GM13976 (cell line): ENCODE measurements at places on chromosomes 16 and 17.

GRCh38 chr16:29699324-29700219 lies 20.6 kb downstream of the QPRT start:
- no peak for DNase-seq

DNA sequence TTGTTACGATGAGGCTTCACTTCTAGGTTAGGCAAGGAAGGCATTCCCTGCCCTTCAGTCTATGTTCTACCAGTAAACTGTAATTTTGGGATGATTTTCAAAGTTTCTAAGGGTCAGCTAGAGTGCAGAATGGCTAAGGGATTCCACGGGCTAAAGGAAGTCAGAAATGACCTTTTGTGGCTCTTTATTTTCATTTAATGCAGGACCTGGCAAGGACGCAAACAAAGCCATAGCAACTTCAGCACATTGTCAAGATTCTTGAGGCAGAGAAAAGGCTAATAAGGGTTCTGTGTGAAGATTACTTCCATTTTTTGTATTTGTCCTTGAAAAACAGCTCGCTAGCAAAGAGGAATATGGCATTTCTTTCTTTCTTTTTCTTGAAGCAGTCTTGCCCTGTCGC lies 76.6 kb downstream of the STX8 start:
- DNase-seq = no peak

- DNase-seq = no peak
Observed at GRCh38 chr16:15861996-15862395, 5.2 kb upstream of the MYH11 start.

GRCh38 chr16:30351001-30351441 lies 4.1 kb downstream of the CD2BP2 start:
- DNase-seq = no peak

DNA sequence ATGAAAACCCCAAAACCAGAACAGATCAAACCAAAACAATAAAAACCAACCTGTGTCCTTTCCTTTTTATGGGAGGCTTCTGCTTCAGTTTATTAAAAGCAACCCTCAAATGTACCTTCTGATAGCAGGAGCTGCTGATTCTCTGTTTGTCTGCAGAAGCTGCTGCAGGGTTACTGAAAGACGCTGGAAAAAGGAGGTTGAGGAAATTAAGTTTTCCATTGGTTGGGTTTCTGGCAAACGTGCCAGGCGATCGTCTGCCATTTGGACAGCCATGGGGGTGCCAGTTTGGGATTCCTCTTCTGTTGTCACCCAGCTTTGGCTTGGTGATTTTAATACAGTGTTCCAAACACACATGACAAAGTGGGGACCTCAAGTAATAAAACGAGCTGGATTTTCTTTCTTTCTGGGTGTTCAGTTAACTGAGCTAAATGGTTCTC lies 185.4 kb upstream of the ZFHX3 start:
- DNase-seq = no peak

DNA sequence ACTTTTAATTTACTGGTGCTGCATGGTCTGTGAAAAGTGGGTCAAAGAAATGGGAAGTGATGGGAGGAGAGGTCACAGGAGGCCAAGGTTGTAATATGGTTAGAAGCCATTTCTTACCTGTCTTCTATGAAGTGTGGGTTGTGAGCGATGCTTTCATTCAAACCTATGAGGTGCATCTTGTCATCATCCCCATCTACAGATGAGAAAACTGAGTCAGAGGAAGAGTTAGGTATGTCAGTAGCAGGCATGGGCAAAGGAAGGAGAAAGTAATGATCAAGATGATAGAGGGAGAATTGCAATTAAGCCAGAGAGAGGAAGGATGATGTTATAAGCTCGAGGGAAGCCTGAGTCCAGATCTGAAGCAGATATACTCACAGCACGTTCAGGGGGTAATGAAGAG lies 19.7 kb downstream of the CDH13 start:
- no peak for DNase-seq

- DNase-seq = peak; percentile 88
Observed at GRCh38 chr17:29622337-29623282, at the start of gene CORO6. Gene CORO6 (minus strand): TSS chr17:29622912. CDS start chr17:29621421, 1,491 bp downstream.

- no peak for DNase-seq
Observed at GRCh38 chr17:9472541-9472940, 103.1 kb downstream of the STX8 start.

- DNase-seq = no peak
Observed at GRCh38 chr17:65712383-65713267, 151.2 kb upstream of the AXIN2 start.

GRCh38 chr16:31451681-31452351 lies 7.5 kb upstream of the ARMC5 start:
- no peak for DNase-seq

- peak; percentile 58 for DNase-seq
Observed at GRCh38 chr16:12228602-12229499, 252.3 kb downstream of the SNX29 start.

- no peak for DNase-seq
Observed at GRCh38 chr17:48357779-48358602, 72.0 kb downstream of the SKAP1 start.

DNA sequence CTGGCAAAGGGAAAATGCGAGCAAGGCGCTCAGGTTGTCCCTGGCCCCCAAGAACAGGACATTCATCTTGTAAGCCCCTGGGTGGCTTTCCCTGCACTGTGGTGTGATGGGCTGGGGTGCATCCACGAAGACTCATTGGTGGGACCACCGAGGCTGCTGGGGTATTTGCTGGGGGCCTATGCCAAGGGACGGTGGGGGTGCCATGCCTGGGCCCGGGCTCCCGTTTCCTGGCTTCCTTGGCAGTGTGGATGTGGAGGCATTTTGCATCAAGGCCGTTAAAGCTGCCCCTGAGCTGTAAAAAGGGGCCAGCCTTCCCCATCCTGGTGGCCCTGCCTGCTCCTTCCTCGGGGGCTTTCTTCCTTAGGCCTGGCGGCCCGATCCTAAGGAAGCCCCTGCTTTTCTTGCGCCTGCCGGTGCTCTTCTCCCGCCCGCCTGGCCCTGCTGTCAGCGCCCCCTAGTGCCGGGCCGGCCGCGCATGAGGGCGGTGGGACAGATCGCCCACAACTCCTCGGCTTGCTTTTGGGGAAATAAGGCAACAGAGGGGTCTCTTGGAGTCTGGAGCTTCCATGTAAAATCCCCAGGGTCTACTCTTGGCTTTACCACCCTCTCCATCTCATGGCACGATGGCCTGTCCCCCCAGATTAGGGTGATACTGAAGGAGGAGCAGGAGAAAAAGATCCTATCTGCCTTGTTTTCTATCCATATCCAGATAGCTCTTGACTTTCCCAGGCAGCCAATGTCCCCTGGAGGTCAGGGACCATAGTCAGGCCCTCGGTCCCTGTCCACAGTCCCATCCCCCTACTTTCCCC lies 9.8 kb upstream of the TBX2 start:
- DNase-seq = peak; percentile 82

GRCh38 chr16:27152121-27152520 lies 51.2 kb upstream of the KDM8 start:
- no peak for DNase-seq

GRCh38 chr16:85425074-85425662 lies 188.0 kb upstream of the GSE1 start:
- no peak for DNase-seq

DNA sequence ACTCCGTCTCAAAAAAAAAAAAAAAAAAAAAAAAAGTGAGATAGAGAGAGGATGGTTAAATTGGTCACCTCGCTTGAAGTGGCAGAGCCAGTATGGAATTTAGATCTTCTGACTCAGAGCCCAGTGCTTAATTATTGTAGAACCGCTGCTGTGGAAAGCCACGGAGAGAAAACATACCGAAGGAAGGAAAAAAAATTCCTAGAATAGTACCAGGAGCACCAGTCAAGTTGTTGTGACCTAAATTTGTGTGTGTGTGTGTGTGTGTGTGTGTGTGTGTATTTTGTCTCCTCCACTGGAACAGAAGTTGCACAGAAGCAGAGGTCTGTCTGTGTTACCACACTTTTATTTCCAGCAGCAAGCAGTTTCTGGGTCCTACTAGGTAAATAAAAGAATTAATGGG lies 10.6 kb upstream of the NUP85 start:
- DNase-seq = no peak

GRCh38 chr16:35689764-35690163 lies 2230.4 kb downstream of the TP53TG3F start:
- DNase-seq = no peak

DNA sequence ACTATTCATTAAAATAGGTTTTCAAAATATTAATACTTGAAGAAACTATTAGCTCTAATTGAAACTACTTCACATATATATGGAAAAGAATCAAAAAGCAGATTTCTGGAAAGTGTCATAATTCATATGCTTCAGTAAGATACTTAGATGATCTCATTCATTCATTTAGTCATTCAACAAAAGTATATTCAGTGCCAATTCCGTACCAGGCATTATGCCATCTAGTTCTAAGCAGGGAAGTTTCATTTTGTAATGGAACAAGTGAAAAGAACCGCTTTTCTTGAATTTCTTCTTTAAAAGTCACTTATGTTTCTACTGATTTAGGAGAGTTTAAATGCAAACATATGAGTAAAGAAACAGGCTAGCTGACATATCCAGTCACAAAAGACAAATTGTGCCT lies 118.3 kb upstream of the FAM20A start:
- DNase-seq = no peak

- DNase-seq = no peak
Observed at GRCh38 chr16:51153577-51154031, 2.5 kb upstream of the SALL1 start.

GRCh38 chr16:50473356-50473945 lies 74.7 kb upstream of the NKD1 start:
- DNase-seq = no peak

DNA sequence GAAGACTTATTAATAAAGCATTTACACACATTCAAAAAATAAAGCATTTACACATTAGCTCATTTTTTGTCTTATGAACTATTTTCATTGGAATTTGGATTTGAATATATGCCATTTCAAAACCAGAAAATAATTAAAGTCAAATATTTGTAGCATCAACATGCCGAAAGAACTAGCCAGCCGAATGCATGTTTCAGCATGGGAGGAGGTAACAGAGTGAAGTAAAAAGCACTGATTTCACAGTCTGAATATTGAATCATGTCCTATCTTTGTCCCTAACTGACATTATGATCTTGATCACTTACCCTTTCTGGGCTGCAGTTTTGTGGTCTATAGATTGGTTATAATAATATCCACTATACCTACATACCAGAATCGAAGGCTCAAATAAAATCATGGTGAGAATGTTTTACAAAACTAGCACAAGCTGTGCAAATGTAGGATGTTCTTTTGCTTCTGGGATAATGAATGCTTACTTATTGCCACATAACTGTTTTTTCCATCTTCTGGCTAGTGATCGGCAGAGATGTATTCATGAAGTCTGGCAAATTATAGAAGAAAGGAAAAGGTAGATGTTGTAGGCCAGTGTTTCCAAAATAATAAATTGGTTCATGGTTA lies 84.7 kb downstream of the TUBD1 start:
- DNase-seq = no peak

DNA sequence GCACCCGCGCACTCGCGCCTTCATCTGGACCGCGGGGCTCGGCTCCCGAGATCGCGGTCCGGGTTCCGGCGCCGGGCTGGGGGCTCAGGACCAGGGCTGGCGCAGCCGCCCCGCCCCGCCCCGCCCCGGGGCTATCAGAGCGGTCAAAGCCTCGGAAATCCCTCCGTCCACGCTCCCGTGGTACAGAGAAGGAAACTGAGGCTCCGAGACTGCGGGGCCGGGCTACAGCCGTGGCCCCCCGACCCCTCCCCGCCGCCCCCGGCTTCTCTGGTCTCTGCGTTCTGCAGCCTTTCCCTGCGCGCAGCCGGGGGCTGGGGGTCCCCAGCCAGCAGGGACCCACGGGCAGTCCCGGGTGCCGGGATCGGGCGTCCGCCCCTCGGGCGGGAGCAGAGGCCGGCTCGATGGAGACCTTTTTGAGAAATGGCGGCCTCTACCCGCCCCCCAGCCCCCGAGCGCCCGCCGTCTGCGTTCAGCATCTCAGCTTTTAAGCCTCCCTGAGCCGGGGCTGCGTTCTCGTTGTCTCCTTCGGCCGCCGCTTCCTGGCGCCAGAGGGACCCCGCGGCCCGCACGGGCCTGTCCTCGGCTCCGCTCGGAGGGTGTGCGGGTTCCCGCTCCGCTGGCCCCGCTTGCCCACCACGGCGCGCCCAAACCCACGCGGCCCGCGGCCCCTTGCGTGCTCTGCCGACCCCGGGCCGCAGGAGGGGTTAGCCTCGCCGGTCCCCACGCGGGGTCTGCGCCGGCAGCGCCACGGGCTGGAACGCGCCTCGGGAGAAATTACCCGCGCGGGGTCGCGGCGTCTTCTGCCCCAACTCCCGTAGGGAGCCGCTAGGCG lies 1.5 kb upstream of the NPTX1 start:
- DNase-seq = peak; percentile 72

DNA sequence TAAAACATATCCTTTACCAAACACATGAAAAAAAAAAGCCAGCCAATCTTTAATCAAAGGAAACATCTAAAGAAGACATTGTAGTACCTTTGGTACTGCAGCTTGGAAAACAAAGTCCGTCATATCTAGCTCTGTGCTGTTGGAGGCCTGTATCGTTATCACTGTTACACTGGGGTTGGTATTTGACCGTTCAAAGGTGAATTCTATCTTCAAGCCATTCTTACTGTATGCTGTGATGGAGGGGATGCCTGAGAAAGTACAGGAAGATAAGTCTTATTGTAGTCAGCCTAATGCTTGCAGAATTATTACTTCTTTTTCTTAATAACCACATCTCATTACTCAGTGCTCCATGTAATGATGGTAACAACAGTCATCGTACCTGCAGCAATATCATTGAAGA lies 14.4 kb upstream of the PHLPP2 start:
- no peak for DNase-seq

GRCh38 chr17:9206741-9207332 lies 185.5 kb downstream of the NTN1 start:
- no peak for DNase-seq

GRCh38 chr16:67726106-67727034 lies 7.3 kb upstream of the GFOD2 start:
- DNase-seq = no peak

DNA sequence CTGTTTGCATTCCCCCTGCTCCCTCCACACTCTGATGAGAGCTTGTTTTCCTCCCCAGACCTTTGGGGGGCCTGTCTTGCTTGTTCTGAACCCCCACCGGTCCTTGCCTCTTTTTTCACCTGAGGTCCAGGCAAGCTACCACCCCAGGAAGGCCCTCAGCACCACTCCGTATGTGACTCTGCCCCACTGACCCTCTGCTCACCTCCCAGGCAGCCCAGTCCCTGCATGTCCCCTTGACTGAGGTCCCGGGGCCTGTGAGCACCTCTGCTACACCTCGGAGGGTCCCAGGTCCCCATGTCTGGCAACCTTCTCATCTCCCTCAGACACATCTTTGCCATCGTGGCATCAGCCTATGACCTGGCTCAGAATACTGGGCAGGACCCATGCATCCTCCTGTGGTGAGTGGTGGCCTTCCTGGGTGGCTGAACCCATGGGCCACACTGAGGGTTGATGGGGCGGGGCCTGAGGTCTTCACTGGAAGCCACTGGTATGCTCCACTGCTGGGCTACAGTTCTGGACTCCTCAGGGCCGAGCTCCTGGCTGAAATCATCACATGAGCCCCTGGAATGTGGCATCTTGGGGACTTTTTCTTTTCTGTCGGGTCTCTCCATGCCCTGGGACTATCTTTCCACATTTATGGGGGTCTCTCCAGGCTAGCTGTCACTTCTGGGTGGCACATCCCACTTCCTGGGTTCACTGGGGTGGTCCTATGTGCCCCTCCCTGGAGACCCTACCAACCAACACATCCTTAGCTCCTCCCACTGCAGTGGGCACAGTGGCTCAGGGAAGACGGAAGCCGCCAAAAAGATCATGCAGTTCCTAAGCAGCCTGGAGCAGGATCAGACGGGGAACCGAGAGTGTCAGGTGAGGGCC lies 3.5 kb downstream of the MYO15B start:
- no peak for DNase-seq
